Lung (tissue), 17 donors: ENCODE measurements at places on chromosomes 12 and 14.

DNA sequence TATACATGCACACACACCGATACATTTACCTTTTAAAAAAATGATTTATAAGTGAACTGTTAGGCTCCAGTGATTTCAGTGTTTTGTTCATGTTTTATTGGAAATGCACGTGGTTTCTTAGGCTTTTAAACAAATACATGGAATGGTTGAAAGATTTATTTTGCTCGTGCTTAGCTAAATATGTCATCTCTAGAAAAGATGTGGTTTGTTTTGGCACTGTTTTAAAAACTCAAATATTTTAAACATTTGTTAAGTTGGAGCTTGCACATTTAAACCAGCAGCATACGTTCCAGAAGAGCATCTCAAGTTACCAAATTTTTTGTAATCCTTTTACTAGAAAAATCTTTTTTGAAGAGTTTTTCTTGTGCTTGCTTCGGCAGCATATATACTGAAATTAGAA lies 44.5 kb downstream of the FOXA1 start:
- peak; percentile 18 for DNase-seq

DNA sequence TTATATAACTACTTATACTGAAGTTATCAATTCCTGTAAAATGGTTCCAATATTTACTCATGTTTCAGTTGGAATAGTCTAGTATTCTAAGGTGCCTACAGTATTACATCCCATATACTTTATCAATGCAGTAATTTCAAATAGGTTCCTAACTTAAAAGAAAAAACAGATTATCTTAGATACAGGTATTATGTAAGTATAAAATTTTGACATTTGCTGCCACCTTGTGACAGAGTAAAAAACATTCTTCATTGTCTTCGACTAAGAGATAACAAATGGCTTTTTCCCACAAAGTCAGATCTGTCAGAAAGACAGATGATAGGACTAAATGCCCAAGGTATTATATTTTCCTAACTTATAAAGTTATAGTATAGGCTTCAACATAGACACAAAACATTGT lies 78.7 kb downstream of the TXNDC16 start:
- DNase-seq = peak; percentile 60

- DNase-seq = no peak
These were observed 7.4 kb upstream of the COX16 start for GRCh38 chr14:70366911-70367310.

GRCh38 chr12:109084425-109084824 lies 8.8 kb downstream of the ALKBH2 start:
- no peak for DNase-seq
